ENCODE measurements at places on chromosomes 16 and 17.

GRCh38 chr16:8173111-8173644 lies 417.1 kb downstream of the TMEM114 start:
- no peak for DNase-seq

GRCh38 chr16:65950211-65950610 lies 416.3 kb upstream of the CDH5 start:
- DNase-seq, result no peak

DNA sequence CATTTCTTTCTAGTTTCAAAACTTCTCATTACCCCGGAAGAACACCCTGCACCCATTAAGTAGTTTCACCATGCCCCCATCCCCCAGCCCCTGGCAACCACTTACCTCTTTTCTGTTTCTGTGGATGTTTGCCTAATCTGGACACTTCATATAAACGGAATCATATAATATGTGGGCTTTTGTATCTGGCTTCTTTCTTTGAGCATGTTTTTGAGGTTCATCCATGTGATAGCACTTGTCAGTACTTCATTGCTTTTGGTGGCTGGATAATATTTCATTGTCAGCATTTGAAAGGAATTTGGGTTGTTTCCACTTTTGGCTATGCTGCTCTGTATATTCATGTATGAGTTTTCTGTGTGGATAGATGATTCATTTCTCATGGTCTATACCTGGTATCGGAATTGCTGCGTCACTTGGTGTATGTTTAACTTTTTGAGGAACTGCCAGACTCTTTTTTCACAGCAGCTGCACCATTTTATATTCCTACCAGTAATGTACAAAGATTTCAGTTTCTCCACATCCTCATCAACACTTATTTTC lies 30.0 kb upstream of the SLC5A10 start:
- no peak for DNase-seq

DNA sequence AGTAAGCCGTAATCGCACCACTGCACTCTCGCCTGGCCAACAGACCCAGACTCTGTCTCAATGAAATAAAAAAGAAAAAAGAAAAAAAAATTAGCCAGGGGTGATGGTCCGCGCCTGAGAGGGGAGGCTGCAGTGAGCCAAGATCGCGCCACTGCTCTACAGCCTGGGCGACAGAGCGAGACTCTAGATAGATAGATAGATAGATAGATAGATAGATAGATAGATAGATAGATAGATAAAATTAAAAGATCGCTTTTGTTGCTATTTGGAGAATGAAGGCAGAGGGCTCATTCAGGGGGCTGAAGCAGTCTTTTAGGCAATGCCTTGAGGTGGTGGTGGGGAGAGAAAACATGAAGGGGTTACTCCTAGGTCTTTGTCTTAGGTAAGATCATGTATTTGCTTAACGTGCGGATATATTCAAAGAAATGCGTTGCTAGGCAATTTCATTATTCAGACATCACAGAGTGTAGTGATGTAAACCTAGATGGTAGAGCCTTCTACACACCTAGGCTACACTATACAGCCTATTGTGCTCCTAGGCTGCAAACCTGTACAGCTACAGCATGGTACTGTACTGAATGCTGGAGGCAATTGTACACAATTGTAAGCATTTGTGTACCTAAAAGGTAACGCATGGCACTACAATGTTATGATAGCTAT lies 4.3 kb upstream of the HES7 start:
- DNase-seq, result no peak

DNA sequence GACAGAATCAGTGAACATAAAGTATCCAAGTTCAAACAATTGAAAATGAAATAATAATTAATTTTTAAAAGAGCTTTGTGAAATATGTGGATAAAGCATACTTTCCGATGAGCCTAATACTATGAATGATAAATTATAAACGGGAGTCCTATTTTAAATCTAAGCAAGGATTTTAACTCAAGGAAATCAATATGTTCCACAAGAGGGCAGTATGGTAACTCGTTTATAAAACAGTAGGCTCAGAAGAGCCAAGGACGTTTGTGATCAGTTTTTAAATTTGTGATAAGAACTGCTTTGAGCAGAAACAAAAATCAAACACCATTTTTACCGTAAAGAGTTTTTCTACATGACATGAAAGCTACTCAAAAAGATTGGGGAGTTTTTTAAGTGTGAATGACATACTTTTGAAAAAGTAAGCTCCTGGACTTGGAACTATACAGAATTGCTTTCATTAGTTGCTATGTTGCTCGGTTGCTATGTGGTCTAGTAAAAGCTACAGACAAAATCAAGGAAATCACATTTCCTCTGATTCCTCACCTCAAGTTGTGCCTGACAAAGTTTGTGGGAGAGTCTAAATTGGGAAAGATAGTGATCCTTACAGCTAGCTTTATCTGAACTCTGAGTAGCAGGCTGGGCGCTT lies 11.8 kb upstream of the TEKT1 start:
- DNase-seq, result no peak

DNA sequence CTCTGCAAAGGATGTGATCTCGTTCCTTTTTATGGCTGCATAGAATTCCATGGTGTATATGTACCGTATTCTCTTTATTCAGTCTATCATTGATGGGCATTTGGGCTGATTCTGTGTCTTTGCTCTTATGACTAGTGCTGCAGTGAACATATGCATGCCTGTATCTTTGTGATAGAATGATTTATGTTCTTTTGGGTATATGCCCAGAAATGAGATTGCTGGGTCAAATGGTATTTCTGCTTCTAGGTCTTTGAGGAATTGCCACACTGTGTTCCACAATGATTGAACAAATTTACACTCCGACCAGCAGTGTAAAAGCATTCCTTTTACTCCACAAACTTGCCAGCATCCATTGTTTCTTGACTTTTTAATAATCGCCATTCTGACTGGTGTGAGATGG lies 60.2 kb upstream of the ADORA2B start:
- DNase-seq, result no peak

- no peak for DNase-seq
Measured at GRCh38 chr17:32664936-32665583, 178.3 kb downstream of the CDK5R1 start.

GRCh38 chr17:29714146-29714545 lies 91.4 kb upstream of the CORO6 start:
- no peak for DNase-seq

DNA sequence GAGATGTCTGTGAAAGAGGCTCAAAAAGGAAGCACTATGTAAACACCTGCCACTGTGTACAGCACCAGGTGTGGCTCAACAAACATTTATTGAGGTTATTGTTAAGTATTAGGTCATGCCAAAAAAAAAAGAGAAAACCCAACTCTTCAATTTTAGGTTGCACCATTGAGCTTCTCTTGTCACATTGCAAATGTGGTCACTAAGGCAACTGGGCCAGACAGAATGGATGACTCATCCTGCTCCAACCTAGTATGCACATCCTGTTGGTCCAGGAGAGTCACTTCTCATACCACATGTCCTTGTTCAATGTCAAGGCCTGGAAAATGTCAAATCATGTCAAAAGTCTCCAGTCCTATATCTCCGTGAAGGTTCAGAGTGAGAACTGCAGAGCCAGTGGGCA lies 25.0 kb downstream of the HOXB1 start:
- no peak for DNase-seq

DNA sequence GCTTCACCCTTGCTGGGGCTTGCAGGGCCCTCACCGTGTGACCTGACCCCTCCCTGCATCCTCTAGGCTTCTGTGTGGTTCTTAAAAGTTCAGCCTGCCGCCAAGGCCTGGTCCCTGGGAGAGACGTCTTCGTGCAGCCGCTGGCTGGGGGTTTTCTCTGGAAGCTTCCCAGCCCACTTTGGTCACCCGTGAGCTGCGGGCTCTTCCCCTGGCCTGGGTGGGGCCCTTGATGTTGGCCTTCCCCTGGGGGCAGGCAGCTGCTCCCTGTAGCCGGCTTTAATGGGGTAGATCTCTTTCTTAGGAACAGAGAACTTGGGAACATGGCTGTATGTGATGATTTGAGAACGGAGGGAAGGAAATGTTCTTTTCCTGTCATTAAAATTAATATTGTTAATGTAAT lies 32.7 kb downstream of the ZNF750 start:
- DNase-seq, result no peak

GRCh38 chr17:27793168-27793905 lies 7.0 kb downstream of the NOS2 start:
- DNase-seq, result no peak
